ENCODE measurements at places on chromosomes 5 and 9.

GRCh38 chr9:13570068-13570974 lies 290.8 kb upstream of the MPDZ start:
- no peak for DNase-seq

- no peak for DNase-seq
Measured at GRCh38 chr5:137335493-137335892, 163.6 kb downstream of the SPOCK1 start.

DNA sequence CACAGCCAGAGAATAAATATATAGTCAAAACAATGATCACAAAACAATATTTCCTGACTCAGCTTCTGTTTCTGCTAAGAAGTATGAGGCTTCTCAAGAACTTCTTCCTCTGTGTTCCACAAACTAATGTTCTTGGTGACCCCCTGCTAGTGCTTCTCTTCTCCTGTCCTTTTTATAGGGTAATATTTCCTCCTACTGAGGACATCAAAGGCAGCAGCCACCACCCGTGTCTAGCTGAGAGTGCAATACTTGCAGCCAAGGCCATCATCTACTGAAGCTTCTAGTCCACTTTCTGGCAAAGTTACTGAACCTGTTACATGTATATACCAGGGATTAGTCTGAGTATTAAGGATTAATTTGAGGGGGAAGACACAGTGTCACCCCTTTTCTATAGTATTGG lies 83.7 kb upstream of the SLC12A2 start:
- DNase-seq: no peak

DNA sequence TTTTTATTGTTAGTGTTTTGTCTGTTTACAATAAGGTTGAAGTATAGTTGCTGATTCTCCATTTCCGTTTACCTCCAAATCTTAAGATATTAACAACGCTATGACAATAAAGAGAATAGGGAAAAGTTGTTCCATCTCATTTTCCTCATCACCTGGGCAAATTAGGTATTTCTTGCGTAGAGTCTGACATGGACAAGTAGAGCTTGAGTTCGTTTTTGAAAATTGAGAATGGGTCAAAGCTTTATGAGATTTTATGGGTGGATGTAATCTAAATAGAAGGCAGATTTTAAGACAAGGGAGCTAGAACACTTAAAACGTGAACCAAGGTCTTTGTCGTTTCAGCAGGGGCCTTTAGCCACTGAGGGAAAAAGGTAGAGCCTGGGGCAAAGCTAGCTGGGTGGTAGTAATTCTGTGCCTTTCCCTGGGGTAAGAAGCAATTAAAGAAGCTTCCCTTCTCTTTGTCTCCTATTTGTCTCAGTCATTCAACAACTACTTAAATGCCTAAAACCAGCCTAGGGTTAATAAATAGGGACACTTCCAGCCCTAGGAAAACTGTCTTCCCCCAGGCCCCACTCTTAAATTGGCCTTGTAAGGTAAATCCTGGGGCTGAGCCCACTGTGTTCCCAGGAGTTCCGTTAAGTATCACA lies 551 bp upstream of the CAAP1 start:
- no peak for DNase-seq

GRCh38 chr5:55472642-55473041 lies 62.1 kb downstream of the PLPP1 start:
- DNase-seq: no peak

GRCh38 chr5:174222891-174223290 lies 177.4 kb downstream of the NSG2 start:
- DNase-seq: no peak

- DNase-seq: no peak
Measured at GRCh38 chr5:13276156-13276555, 668.3 kb downstream of the DNAH5 start.

GRCh38 chr5:157451806-157452205 lies 8.2 kb upstream of the NIPAL4 start:
- no peak for DNase-seq

DNA sequence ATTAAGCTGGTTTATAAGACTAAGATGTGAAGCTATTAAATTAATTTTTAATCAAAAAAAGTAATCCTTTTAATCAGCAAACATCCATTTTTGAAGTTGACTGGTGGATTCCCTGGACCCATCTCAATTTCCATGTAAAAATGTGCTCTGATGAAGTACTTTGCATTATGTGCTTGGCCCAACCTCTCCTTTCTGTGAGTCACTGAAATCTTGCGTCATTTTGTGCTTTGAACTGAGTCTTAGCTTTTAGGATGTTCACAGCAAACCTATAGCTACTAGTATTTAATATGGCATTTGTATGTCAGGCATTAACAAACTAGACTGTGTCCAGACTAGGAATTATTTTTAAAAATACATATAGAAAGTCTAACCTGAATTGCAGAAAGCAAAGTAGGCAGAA lies 55.0 kb upstream of the CDH12 start:
- no peak for DNase-seq

GRCh38 chr5:147410496-147411358 lies 99.1 kb downstream of the DPYSL3 start:
- DNase-seq: no peak

GRCh38 chr9:104740621-104741020 lies 6.9 kb upstream of the NIPSNAP3A start:
- no peak for DNase-seq

- DNase-seq: no peak
Measured at GRCh38 chr5:69312459-69313160, 20.0 kb downstream of the CCDC125 start.

GRCh38 chr5:132751444-132751843 lies 4.2 kb downstream of the CCNI2 start:
- no peak for DNase-seq

GRCh38 chr5:81719743-81720345 lies 31.1 kb downstream of the SSBP2 start:
- no peak for DNase-seq

- no peak for DNase-seq
Measured at GRCh38 chr5:42811591-42812446, at the start of gene SELENOP. TSS of gene SELENOP (minus strand) at chr5:42811892. CDS start at chr5:42808353, 3,539 bp downstream.

DNA sequence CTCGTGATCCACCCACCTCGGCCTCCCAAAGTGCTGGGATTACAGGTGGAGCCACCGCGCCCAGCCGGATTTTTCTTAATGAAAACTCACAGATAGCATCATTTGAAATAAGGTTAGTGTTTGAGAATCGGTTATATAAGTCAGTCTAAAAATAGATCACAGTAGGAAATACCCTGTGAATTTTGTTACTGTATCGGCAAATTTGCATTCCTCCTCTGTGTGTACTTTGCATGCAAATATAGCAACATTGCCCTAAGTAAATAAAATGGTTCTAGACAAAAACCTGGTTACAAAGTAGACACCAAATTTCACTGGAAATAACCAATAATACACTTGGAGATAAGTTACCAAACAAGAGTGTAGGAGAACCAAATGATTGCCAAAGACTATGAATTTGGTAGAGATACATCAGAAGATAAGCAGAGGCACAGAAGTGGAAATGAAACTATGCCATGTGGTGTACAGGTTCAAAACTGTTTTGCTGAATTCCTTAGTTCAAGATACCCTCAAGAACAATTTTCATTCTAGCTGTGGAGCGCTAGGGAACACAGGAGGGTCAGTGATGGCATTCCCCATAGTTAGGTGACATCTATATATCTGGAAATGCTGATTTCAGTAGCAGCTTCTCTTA lies 58.1 kb downstream of the ICE1 start:
- no peak for DNase-seq

DNA sequence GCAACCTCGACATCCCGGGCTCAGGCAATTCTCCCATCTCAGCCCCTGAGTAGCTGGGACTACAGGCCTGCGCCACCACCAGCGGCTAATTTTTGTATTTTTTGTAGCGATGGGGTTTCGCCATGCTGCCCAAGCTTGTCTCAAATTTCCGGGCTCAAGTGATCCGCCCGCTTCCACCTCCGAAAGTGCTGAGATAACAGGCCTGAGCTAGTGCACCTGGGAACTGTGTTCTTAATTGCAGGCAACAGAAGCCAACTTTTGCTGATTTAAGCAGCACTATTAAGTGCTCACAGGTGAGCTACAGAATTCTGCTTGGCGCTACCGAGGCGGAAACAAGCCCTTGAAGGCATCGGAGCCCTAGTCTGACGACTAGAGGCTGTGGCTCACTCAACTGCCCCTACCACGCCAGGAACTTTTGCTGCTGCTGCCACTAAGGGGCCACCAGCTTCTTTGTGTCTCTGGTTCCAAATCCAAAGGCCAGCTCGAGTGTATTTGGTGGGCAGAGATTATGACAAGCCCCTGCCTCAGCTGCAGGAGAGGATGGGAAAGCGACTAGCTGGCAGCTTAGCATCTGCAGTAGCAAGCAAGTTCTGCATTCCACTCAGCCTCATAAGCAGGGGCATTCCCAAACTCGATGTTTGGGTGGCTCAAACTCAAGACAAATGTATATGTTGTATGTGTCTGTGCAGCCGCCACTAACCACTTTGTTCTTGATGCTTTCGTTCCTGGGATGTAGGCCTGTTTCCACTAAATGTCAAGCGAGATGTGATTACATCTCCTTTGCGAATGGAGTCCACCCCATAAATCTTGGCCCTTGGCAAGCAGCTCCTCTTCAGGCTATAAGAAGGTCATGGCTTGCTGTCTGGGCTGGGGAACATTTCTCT lies 10.6 kb upstream of the HMCN2 start:
- no peak for DNase-seq

DNA sequence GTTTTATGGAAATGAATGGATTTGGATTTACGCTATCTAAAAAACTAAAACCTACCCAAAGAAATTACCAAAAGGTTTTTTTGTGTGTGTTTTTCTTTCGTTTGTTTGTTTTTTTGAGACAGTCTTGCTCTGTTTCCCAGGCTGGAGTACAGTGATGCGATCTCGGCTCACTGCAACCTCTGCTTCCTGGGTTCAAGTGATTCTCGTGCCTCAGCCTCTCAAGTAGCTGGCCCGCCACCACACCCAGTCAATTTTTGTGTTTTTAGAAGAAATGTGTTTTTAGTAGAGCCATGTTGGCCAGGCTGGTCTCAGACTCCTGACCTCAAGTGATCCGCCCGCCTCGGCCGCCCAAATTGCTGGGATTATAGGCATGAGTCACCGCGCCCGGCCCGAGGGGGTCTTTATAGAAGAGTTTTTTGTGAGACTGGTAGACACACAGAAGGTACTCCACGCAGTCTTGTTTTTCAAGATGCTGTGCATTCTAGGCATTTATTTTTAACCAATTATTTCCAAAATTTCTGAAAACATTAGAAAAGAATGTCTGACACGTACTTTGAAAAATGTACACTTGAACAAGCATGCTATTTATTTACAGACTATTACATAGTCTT lies 75.7 kb downstream of the NR6A1 start:
- no peak for DNase-seq

GRCh38 chr9:69657269-69657668 lies 14.9 kb downstream of the APBA1 start:
- no peak for DNase-seq

DNA sequence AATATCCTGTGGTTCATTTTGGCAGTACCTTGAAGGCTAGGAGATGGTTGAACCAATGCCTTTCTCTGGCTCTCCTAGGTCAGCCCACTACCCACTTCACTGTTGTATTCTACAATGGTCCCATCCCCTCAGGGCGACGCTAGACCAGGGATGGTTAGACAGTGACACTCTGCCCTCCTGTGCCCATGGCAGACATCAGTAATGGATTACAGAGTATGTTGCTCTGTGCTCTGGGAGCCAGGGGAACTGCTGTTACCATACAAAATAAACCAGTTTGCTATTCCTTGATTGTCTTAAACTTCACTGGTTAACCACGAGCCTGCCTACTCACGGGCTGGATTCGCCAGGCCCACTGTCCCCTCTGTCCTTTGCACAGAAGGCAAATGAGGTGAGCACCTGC lies 33.7 kb downstream of the NCS1 start:
- no peak for DNase-seq

DNA sequence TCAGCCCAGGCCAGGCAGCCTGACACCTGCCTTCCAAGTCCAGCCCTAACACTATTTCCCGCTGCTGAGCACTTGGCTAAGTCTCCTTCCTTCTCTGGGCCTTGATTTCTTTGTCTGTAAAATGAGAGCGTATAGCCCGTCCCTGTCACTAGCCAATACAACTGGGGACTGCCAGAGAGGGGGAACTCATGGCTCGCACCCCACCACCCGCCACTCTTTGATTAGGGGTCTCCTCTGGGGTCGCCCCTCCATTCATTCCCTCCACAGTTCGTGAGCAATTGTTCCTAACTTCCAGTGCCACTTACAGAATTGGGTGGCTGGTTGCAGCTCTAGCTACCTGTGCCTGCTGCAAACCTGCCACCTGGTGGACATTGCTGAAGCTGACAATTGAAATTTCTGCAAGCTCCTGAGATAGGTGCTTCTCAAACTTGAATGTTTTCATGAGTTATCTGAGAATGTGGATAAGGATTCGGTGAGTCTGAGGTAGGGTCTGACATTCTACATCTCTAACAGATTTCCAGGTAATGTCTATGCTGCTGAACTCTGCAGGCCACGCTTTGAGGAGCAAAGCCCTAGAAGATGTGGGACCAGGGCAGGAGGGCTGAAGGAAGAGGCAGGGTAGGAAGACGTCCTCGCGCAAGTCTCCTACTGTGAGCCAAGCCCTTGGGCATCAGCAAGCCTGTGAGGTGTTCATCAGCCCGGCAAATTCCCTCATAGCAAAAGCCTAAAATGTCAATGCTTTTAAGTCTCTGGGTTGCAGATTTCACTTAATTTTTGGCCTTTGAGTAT lies 13.3 kb upstream of the RECK start:
- DNase-seq: peak; percentile 45

DNA sequence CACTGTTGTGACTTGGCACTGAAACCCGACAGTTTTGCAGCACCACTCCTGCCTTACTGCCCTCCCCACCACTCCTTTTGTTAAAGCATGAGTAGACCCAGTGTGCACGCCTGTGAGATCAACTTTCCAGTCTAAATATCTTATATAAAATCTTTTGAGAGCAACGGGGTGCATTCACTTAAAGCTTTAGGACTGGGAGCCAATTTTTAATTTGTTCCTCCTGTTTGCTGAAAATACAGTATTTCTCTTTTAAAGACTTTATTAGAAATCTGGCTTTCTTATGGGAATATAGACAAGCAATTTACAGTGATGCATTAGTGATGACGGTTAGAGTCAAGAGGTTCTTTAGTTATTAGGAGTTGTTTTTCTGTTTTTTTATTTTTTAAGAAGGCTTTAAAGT lies 397.5 kb downstream of the TMEM167A start:
- no peak for DNase-seq

GRCh38 chr5:55392669-55393068 lies 84.9 kb downstream of the MTREX start:
- no peak for DNase-seq

- DNase-seq: no peak
Measured at GRCh38 chr5:108728566-108729241, 19.0 kb upstream of the FER start.

GRCh38 chr5:31908396-31908795 lies 265.7 kb downstream of the GOLPH3 start:
- no peak for DNase-seq

DNA sequence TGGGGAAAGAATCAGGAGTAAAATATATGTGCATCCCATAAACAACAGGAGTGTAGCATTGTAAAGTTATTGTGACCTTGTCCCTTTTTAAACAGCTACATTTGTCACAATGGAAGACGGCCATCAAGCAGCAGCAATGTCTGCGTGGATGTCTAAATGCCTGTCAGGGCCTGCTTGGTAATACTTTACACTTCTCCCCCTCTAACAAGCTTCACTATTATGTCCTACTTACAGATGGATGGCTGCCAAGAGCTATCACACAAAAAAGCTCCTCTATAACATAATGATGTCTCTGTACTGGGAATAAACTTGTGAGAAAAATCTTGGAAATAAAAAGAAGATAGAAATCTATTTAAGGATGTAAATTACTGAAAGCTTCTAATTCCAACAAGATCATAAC lies 213.0 kb downstream of the FBXL17 start:
- DNase-seq: no peak

GRCh38 chr9:35353731-35354365 lies 136.1 kb upstream of the RUSC2 start:
- DNase-seq: no peak

GRCh38 chr5:138649316-138649720 lies 74.1 kb upstream of the HSPA9 start:
- DNase-seq: no peak
